ENCODE measurements at places on chromosomes 5 and 9. TPM values are rescaled to one million over a fixed set of nuclear protein-coding genes. Genes with fewer than 3 reads are reported as not detected.
A peak's percentile ranks its signal among the peaks of the same experiment; 100 is the strongest.

Gene PCDHGA9
- 0.03 TPM for polyA plus RNA-seq

Gene ENTREP1
- 0.10 TPM for polyA plus RNA-seq

Gene LRRC19
- polyA plus RNA-seq = not detected

Gene TMEM252
- not detected for polyA plus RNA-seq

Gene SOX30
- 0.08 TPM for polyA plus RNA-seq

Gene PCDHA1
- polyA plus RNA-seq = 0.18 TPM

Gene RACK1
- 2,717 TPM for polyA plus RNA-seq

Gene CCL28
- polyA plus RNA-seq = 0.15 TPM

Gene AMBP
- polyA plus RNA-seq = 6.1 TPM

Gene OR1Q1
- 0.10 TPM for polyA plus RNA-seq

Gene NMUR2
- not detected for polyA plus RNA-seq

Gene NEUROG1
- polyA plus RNA-seq = not detected

Gene CARD9
- 0.94 TPM for polyA plus RNA-seq

Gene TMEM215
- polyA plus RNA-seq = 0.03 TPM

Gene N4BP3
- 0.15 TPM for polyA plus RNA-seq

Gene ELAVL2
- polyA plus RNA-seq = 0.03 TPM

DNA sequence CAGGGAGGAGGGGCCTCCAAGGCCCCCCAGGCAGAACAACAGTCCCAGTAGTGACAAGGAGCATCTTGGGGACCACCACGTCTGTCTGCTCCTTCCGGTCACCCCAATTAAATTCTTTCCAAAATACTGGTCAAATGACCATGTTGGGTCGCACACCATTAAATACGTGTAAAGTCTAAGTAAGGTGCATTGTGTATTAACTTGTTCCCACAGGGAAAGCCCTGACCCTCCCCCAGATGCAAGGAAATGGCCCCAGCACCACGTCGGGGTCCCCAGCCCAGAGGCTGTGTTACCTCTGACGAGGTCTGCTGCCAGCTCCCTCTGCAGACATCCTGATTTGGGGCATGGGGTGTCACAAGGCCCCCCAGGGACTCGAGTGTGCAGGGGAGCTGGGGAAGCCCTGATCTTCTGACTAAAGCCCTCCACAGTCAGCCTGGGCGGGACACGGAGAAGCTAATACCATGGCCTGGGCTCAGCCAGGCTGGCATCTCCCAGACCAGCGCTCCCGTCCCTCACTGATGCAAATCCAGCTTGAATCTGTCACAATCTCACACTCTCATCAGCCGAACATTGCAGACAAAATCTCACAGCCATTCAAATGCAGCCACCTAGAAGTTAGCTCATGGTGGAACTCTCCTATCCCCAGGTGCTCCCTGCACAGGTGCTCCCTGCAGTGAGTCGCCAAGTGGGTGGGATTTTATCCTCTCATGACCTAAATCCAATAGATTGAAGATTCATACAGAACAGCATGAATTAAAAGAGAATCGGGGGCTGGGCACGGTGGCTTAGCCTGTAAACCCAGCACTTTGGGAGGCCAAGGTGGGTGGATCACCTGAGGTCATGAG, 13.6 kb downstream of the TERT start:
- no peak for DNase-seq

- DNase-seq = peak; percentile 31
These were observed 1.5 kb downstream of the GDNF start for GRCh38 chr5:37838152-37838932.

- no peak for DNase-seq
These were observed 1236.6 kb downstream of the MAT2B start for GRCh38 chr5:164742025-164742424.

GRCh38 chr9:83724436-83724835, 16.7 kb upstream of the UBQLN1 start:
- DNase-seq = no peak

DNA sequence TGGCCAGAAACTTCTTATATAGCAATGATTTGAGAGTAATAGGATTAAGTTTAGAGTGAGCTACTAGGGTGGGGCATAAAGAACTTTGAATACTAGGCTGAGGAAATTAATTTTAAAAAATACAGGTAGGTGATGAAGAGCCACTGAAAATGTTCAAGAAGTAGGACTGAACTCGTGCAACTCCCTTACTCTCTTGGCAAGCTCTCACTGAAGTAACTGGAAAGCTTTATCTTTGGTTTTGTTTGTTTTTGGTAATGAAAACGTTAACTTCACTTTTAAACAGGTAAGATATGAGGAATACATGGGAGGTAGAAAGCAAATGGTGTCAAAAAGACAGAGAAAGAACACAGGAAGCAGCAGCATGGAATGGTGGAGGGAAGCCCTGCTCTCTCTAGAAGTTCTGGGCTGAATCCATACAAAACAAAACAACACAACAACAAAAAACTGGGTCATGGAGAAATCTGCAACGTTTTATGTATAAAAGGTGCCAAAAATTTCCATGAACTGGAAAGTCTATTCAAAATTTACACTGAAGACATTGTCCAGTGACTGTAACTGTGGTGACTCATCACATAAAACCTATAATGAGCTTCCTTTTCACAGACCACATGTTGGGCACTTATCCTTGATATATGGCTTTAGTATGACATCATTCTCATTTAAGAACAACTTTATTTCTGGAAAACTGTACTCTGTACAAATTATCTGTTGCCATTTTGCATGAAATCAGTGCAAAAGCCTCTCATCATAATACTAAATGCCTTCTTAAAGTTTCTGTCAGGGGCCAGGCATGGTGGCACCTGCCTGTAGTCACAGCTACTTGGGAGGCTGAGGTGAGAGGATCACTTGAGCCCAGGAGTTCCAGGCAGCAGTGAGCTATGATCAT, 91.2 kb upstream of the CHD1 start:
- DNase-seq = no peak

DNA sequence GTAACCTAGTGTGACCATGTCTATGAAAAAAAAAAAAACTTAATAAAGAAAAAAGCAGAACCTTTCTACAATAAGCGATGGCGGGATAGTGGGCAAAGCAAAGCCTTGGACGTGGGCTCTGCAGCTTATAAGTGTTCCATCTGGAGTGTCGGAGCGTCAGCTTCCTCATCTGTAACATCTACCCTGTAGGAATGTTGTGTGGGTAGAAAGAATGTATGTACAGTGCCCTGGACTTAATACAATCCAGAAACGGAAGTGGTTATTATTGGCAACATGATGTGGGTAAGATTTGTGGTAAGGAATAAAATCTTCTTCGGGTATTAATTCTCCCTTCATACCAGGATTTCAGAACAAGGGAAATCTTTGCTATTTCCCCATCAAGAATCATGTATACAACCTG, 66.5 kb downstream of the SEMA5A start:
- DNase-seq = no peak

DNA sequence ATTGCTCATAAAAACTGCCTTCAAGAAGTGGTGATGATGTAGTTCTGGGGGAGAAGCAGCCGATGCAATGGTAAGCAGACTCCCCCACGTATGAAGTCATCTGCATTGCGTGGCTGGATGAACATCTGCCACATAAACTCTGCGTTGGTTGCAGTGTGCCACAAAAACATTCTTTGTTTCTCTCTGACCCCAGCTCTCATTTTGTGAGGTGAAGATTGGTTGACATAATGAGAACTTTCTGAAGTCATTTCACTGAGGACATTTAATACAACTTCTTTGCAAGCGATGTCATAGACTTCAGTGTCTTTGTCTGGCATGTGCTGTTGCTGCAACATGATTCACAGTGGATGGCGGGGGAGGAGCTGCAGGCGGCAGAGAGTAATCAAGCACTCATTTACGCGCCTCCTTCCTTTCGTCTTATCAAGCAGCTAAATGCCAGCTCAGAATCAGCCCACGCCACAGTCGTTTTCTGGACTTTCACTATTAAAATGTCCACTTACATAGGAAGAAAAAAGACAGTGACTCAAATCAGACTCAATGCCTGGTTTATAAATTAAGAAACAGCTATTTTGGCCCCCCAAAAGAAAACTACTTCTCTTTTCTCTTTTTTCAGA, 91.5 kb upstream of the NFIL3 start:
- DNase-seq = no peak

DNA sequence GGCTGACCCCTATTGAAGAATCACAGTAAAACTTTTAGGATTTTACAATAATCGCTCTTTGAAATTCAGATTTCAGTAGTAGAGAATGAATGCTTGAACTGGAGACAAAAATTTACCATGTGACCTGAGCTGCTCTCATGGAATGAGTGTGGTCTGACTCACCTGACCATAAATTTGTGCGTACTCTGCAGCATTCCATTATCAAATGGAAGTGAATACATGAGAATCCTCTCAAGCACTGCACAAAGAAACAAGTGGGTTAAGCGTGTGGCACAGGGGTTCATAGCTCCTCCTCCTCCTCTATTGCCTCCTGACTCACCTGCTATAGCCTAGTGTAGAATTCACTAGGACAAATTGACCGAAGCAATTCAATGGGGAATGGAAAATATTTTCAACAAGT, 269.8 kb upstream of the CDH9 start:
- DNase-seq = no peak

DNA sequence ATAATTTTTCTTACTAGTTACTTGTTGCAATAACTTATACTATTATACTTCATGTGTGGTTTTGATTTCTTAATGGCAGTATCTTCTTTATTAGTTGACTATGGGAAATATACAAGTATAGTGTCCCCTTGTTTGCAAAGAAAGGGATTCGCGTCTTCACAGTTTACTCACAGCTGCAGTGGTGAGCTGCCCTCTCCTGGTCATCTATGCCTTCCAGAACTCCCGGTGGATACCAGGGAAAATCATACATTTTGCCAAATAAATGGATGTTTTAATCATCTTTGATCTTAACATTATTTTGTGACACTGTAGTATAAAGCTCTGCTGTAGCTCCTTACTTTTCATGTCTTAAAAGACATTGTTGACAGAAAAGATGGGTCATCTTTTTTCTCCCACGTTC, 142.0 kb downstream of the ZCCHC7 start:
- no peak for DNase-seq

DNA sequence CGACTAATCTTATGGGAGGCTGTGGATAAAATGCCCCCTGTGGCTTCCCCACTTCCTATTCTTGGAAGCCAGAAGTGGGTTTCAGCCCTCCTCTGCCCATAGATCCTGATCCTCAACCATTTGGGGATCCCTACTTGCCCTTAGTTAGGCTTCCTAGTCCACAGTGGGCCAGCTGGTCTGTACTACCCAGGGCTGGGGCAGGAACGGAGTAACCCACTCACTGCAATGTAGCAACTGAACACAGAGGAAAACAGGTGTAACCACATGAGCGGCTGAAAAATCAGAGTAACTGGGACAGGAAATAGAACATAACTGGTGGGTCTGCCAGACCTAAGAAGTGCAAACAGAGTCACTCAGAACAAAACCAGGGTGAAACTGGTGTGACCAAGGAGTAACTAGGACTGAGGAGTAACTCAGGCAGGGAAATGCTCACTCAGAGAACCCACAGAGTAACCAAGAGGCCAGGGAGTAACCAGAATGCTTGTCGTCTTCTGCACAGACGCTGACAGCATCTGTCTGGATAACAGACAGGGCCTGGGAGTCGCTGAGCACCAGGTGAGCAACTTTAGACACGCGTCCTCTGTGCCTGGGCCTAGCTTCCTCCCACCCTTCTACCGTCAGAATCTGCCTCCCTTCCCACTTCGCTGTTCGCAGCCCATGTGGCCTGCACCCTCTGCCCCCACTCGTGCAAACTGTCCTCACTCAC, 1.0 kb downstream of the AQP3 start:
- DNase-seq = no peak

GRCh38 chr5:67381236-67381880, 184.8 kb upstream of the CD180 start:
- DNase-seq = no peak

DNA sequence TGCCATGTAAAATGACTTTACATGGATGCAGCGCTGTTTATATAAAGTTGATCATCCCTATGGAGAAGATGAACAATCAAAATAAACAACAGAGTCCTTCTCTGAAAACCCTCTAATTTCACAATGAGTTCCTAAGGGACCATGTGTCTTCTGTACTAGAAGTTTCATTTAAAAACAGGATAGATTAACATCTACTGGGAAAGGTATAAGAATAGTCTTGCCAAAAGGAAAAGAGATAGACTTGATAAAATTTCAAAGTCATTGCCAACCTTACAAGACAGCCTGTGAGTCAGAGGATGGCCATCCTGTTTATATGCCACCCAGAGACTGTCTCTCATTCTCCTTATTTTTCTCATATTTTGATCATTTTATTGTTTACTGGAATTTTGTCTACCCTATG, 367.1 kb upstream of the PDE4D start:
- DNase-seq = no peak

- no peak for DNase-seq
These were observed 33.6 kb downstream of the SNX30 start for GRCh38 chr9:112784020-112784785.

GRCh38 chr9:81686614-81687520, 2.5 kb downstream of the TLE1 start:
- peak; percentile 91 for DNase-seq

GRCh38 chr5:116045821-116046220, 13.5 kb downstream of the ARL14EPL start:
- no peak for DNase-seq

- no peak for DNase-seq
These were observed 11.5 kb upstream of the TGFBR1 start for GRCh38 chr9:99093492-99093791.

DNA sequence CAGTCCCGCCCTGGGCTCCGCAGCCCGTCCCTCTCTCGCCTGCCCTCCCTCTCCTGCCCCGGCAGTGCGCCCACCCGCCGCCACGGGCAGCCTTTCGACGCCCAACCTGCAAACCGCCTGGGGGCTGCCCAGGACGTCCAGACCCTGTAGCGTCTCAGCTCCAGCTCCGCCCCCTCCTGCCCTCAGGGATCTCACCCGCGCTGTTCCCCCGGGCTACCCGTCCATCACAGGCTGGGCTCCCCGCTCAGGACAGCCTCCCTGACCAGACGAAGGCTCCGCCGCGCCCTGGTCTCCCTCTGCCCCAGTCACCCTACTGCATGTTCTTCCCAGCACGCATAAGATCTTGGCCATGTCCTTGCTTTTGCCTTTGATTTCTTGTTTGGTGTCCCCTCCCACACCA, 1.4 kb downstream of the RASGEF1C start:
- no peak for DNase-seq

GRCh38 chr9:81468084-81468595, 221.2 kb downstream of the TLE1 start:
- DNase-seq = no peak

DNA sequence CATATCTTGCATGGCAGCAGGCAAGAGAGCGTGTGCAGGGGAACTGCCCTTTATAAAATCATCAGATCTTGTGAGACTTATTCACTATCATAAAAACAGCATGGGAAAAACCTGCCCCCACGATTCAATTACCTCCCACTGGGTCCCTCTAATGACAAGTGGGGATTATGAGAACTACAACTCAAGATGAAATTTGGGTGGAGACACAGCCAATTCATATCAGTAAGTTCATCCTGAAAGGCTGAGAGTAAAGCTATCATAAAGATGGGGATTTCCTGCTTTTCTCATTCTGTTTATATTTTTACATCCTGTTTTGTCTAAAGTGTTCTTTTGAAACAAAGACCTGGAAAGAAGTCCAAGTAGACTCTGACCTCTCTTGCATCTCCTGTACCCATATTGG, 28.9 kb upstream of the IL33 start:
- no peak for DNase-seq

GRCh38 chr5:56429110-56429561, 196.0 kb upstream of the ANKRD55 start:
- DNase-seq = no peak

- DNase-seq = no peak
These were observed 20.0 kb upstream of the GNE start for GRCh38 chr9:36278243-36278642.

Data from A549 (cell line).